Stimulated activated CD4-positive, alpha-beta T cell treated with anti-CD3 and anti-CD28 coated beads, Interleukin-4, amount 100 ng/mL, for 24 hours (primary cell): ENCODE measurements at places on chromosomes 4 and X.

- no peak for DNase-seq
These were observed 177.2 kb downstream of the TRIML1 start for GRCh38 chr4:188316391-188316790.

GRCh38 chrX:1883772-1884171 lies 268.9 kb downstream of the ASMT start:
- DNase-seq = no peak

DNA sequence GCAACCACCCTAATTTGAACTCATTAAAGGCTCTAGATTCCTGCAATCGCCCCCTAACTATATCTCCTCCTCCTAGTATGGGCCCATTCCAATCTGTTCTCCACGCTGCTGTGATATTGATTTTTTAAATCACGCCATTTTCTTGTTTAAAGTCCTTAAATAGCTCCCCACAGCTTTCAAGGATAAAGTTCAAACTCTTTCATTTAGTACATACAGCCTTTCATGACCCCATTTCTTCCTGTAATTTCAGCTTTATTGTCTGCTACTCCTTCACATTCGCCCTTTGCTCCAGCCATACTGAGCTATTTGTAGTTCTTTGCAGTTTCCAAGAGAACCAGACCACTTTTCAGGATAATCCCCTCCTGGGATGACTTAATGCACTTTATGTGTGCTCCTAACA lies 118.5 kb downstream of the GC start:
- DNase-seq = no peak

- DNase-seq = no peak
These were observed 157.8 kb downstream of the SOWAHB start for GRCh38 chr4:76740192-76740591.

GRCh38 chr4:108044951-108045686 lies 55.4 kb downstream of the HADH start:
- no peak for DNase-seq

DNA sequence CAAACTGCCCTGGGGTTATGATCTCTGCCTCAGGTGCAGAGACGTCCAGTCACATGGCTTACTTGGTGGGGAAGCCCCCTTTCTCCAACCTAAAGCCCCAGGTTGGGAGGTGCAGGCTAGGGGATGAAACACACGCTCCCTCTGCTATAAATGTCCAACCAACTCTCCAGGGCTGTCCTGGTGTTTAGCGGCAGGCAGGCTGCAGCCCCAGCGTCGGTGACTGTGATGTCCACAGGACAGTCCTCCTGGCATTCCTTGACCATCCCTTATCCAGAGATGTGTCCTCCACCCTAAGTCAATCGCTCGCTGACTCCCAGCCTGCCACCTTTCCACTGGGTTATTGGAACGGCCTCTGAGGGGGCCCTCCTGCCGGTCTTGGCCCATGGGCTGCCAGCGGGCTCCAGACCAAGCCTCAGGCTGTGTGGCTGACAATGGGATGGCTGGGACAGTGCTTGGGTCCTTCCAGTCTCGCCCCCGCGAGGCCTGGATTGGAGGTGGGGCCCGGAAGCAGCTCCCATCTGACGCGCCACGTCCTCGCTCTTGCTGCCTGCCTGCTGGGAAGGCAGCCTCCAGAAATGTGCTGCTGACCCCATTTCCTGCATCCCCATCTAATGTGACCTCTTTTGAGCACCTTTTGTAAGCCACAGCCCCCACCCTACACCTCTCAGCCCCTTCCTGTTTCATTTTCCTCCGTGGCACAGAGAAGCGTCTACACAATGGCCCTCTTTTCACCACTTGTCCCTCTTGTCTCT lies 60.8 kb upstream of the ADRA2C start:
- DNase-seq = no peak

DNA sequence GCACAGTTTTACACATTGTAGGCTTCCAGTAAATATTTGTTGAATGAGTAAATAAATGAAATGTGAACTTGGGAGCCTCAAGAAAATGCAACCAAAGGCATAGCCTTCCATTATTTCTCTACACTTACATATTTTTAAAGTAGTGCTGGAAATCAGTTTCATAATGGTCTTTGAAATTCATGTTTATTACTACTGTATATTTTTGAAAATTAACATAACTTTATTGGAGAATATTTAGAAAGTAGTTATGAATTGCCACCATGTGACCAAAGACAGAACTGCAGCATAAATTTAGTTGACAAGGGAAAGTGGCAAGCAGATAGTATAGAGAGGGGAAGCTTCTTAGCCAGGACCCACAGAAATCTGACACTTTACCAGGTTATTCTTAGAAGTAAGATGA lies 6.4 kb downstream of the TCEAL8 start:
- DNase-seq = no peak

- no peak for DNase-seq
These were observed 238.9 kb downstream of the MAML3 start for GRCh38 chr4:139915037-139915436.

GRCh38 chr4:85039526-85039925 lies 73.0 kb upstream of the WDFY3 start:
- DNase-seq = no peak

- no peak for DNase-seq
These were observed 29.4 kb downstream of the FAT4 start for GRCh38 chr4:125344198-125344597.

DNA sequence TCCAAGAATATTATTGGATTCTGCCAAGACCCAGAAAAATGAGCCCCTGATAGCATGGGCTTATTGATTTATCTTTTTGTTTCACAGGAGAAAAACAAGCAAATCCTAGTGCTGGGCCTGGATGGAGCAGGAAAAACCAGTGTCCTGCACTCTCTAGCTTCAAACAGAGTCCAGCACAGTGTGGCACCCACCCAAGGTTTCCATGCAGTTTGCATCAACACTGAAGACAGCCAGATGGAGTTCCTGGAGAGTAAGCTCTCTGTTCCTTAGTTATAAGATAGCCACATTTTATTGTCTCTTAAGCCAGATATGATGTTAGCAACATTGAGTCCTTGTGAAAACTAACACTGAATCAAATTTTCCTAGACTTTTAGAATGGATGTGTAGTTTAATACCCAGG lies 5.5 kb downstream of the ARL9 start:
- DNase-seq = no peak

- no peak for DNase-seq
These were observed 40.5 kb downstream of the CLDN34 start for GRCh38 chrX:10007621-10008020.

- DNase-seq = no peak
These were observed 457.9 kb downstream of the BCOR start for GRCh38 chrX:39639871-39640270.

GRCh38 chr4:184446132-184446658 lies 28.2 kb downstream of the IRF2 start:
- DNase-seq = no peak

DNA sequence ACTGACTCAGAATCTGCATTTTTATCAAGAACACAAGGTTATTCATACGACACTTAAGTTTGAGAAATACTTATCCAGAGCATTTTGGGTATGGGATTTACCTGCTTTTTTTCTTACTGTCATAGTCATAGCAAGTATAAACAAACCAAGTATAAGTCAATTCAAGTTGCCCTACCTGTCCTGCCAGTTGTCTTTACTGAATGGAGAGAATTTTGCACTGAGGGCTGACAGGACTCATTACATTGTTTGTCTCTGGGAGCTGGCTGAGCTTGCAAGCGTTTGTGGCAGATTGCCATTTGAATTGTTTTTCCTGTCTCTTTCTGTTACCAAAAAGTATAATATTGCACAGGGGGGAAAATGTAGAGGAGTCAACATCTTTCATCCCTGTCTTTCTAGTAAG lies 278.9 kb upstream of the MAGEC2 start:
- DNase-seq = no peak

- DNase-seq = no peak
These were observed 111.4 kb downstream of the MAD2L1 start for GRCh38 chr4:119955256-119955655.

DNA sequence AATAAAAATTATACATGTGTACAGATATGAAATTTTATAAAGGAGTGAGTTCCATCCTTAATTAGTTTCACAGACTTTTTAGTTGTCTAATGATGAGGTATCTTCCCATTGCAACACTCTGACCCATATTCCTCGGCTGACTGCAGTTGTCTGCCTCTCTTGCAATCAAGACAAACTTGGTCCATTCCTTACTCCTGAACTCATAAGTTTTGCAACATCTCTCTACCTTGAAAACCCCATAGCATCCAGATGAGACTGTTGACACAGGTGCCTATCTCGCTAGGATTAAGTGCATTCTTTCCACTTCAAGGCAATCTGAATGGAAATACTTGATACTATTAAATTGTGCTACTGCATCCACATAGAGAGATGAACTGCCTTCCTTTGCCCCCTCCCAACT lies 2.3 kb downstream of the XKRX start:
- no peak for DNase-seq

DNA sequence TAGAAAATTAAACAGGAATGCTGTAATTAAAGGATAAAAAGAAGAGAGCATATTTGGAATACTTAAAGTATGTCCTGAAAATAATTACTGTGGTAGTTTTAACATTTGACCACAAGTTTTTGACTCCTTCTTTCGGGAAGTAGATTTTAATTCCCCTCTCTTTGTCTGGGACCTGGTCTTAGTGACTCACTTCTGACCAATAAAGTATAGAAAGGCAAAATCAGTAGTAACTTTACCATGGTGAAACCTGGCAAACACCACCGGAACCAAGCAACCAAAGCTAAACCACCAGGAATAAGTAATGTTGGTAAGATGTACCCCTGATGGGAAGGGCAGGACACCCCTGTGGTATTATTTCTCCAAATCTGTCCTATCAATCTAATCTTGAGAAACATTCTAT lies 314.8 kb downstream of the PDHA2 start:
- DNase-seq = no peak

GRCh38 chr4:121073004-121073435 lies 685 bp upstream of the NDNF start:
- no peak for DNase-seq

DNA sequence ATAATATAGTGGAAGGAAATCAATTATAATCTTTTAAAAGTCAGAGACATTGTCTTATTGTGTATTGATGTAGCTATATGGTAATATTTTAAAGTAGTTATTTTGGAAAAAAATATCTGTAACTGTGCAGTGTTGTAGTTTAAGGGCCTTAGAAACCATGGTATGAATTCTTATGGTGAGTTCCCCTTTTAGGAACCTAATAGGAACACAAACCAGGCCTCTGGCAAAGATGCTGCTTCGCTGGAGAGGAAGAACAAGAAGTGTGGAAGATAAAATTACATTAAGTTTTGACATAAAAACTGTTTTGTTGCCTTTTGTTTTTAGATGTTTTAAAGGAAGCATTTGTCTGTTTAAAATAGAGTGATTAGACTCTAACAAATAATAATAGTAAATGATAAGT lies 10.9 kb upstream of the TMPRSS11D start:
- DNase-seq = no peak

- no peak for DNase-seq
These were observed 1210.6 kb upstream of the PABPC4L start for GRCh38 chr4:135412213-135412612.

DNA sequence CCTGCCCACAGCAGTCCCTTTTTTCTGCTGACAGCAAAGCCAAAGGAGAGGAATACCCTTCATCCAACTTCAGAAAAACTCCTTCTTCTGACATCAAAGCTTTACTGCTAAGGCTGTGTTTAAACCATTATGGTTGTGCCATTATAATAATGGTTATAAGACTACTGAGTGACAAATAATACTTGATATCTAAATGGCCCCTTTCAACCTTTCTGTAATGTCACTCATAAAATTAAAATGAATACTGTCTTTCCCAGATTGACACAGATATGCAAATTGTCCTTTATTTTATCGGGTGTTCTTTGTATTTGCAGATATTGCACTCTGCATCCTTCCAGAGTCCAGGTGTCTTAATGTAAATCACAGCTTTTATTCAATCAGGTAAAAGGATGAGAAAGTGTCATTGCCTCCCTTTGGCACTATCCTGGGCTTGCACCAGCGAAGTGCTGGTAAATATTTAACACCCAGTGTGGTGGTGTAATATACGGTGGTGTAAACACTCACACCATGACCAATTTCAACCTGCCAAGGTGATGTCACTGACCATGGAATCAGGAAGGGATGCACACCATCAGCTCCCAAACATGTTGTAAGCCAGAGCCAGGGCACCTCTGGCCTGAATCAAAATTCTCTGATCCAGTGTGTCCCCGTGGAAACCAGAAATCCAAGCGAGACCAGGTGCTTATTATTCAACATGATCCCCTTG lies 139.4 kb upstream of the TENM3 start:
- DNase-seq = no peak

- no peak for DNase-seq
These were observed 140.0 kb downstream of the FMR1NB start for GRCh38 chrX:148120999-148121623.

GRCh38 chrX:136380010-136380769 lies 79.4 kb downstream of the ADGRG4 start:
- DNase-seq = no peak

GRCh38 chr4:161555689-161556660 lies 607.8 kb downstream of the FSTL5 start:
- DNase-seq = no peak

- no peak for DNase-seq
These were observed 154.0 kb downstream of the TMEM47 start for GRCh38 chrX:34503119-34503518.

DNA sequence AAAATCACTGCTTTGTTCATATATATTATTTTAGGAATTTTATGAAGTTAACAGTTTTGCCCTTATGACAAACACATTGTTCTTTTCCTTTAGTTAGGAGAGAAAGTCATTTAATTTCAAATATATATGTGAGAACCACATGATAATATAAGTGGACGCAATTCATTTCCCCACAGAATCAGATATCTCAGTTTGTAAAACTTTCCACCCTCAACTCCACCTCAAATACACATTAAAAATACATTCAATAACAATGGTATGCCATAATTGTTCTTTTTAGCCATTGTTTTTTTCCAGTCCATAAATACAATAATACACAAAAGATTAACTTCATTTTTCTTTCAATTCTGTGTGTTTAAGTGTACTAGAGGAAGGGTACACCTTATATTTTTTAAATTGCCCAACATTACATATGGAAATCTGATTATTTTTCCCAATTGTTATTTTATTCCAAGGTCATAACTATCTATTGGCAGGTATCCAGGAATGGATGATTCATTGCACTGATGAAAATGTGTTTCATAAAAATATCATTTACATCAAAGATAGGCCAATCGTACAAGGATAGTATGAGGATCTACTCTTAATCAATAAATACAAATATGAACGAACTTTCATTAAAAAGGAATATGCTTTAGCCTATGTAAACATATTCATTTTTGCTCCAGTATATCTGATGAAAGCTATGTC lies 125.0 kb downstream of the PPP3CA start:
- DNase-seq = no peak
